ENCODE measurements at places on chromosomes 12 and 14. TPM values are rescaled to one million over a fixed set of nuclear protein-coding genes. Genes with fewer than 3 reads are reported as not detected.

Gene B4GALNT3
- total RNA-seq, result 5.0 TPM

Gene AMIGO2
- total RNA-seq, result not detected

Gene HCAR1
- 0.07 TPM for total RNA-seq

Gene ANKLE2
- 113 TPM for total RNA-seq

Gene SERPINA10
- not detected for total RNA-seq

Gene LRRC43
- total RNA-seq, result not detected

Gene ANKRD52
- 35.0 TPM for total RNA-seq

Gene LRRC10
- total RNA-seq, result not detected

Gene MRPS35
- 45.5 TPM for total RNA-seq

Gene NPAS3
- not detected for total RNA-seq

Gene PMEL
- 2.4 TPM for total RNA-seq

Gene MANSC4
- total RNA-seq, result not detected

Gene APOLD1
- total RNA-seq, result 29.5 TPM

Gene KRT82
- total RNA-seq, result not detected

Gene OASL
- not detected for total RNA-seq

Gene ACRBP
- total RNA-seq, result 9.4 TPM

Gene TBX3
- total RNA-seq, result not detected

Gene GRIN2B
- not detected for total RNA-seq

Gene DEGS2
- 14.6 TPM for total RNA-seq

Gene ADGRD1
- total RNA-seq, result 1.4 TPM

Gene KCNA5
- total RNA-seq, result not detected

Gene OTOGL
- not detected for total RNA-seq

Gene TAS2R42
- not detected for total RNA-seq

Gene ESR2
- total RNA-seq, result 37.7 TPM

Gene PLCZ1
- not detected for total RNA-seq

Gene FBXO33
- total RNA-seq, result 17.4 TPM

Gene CLEC2D
- 177 TPM for total RNA-seq

Gene EPYC
- total RNA-seq, result not detected

Gene SLC38A4
- total RNA-seq, result not detected

Gene KRT2
- not detected for total RNA-seq

Gene ESRRB
- not detected for total RNA-seq

Gene KMT2D
- total RNA-seq, result 122 TPM

Gene NOVA1
- total RNA-seq, result not detected

Gene PLEKHH1
- not detected for total RNA-seq

Gene PRH2
- not detected for total RNA-seq

Gene DEPDC4
- total RNA-seq, result 3.4 TPM

Gene CFAP54
- total RNA-seq, result not detected

Gene CLEC2B
- total RNA-seq, result 1.8 TPM

Gene TEAD4
- not detected for total RNA-seq

Gene ORMDL2
- total RNA-seq, result 22.9 TPM

Gene KRT74
- not detected for total RNA-seq

Gene PRB2
- not detected for total RNA-seq

Gene ATL1
- total RNA-seq, result 1.1 TPM

Gene RHEBL1
- 3.1 TPM for total RNA-seq

Gene SLC6A15
- not detected for total RNA-seq
